T-helper 17 cell (primary cell): ENCODE measurements at places on chromosomes 6 and 20.

DNA sequence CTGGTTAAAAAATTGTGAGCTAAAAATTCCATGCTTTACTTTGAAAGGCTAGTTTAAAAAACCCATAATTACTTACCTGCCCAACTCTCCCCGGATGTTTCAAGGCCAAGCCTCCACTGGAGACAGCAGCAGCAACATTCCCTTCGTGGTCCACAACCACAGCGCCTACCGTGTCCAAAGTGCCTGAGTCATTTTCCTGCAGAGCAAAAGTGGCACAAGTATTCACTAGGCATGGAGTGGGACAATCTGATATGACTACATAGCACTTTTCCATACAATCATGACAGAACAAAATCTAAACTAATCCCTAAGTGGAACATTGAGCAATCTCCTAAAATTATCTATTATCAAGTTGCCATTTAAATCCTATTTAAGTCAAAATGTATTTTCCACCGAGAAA, 104.8 kb downstream of the TASP1 start:
- no peak for DNase-seq

DNA sequence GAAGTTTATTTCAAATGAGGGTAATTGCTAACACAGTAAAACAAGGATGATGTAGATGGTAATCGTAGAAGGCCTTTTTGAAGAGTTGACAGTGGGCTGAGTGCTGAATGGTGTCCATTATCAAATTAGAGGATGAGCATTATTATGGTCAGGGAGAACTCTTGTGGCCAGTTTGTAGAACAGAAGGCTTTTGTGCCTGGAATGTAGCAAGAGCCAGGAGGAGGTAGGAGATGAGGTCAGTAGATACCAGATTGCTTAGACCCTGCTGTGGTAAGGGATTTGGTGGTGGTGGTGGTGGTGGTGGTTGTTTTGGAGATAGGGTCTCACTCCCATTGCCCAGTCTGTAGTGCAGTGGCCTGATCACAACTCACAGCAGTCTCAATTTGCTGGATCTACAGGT, 6.2 kb downstream of the CSE1L start:
- DNase-seq, result no peak

DNA sequence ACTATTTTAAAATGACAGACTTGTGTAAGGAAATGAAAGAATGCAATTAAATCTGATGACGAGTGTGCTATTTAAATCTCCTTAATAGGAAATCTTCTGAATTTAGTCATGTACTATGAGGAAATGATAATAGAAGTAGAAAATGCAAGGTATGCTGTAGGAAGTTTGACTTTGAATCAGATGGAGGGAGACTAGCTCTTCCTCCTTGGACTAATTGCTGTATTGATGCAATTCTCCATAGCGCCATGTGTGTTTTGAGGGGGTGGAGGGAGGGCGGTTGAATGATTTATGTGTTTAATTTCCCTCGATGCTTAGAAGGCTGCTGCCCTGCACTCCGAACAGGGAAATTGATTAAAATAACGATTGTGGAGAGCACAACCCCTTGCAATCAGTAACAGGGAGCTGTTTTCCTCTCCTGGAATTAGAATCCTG, 214.4 kb upstream of the PRND start:
- no peak for DNase-seq

- DNase-seq, result no peak
Observed at GRCh38 chr6:129194306-129194941, 311.5 kb downstream of the LAMA2 start.
